Neural crest cell (in vitro differentiated cells): ENCODE measurements at places on chromosomes 2 and 18. TPM values are rescaled to one million over a fixed set of nuclear protein-coding genes. Genes with fewer than 3 reads are reported as not detected.

GRCh38 chr2:233084488-233084887 lies 24.3 kb downstream of the INPP5D start:
- no peak for DNase-seq

Gene KCNG3
- 0.07 TPM in 1 of 2 replicates, not detected in the other for total RNA-seq

DNA sequence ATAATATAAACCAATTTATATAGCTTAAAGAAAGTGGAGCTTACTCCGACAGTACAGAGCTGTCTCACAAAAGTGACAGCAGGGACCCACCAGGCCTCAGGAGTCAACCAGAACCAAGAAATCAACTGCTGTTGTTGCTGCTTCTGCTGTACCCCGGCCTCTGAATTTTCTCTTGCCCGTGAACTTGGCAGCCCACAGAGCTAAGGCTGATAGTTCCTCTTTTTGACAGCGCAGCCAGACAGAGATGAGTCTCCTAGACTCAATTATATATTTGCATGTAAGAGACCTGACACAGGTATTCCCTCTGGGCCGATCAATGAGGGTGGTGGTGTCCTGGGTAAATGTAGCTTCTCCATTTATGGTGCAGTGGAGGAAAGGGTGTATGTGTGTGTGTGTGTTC lies 109.4 kb downstream of the KCTD1 start:
- DNase-seq, result no peak

Gene ZNF532
- 171 and 180 TPM in 2 replicates for total RNA-seq
